RWPE1 (cell line): ENCODE measurements at places on chromosomes 1 and 21.

DNA sequence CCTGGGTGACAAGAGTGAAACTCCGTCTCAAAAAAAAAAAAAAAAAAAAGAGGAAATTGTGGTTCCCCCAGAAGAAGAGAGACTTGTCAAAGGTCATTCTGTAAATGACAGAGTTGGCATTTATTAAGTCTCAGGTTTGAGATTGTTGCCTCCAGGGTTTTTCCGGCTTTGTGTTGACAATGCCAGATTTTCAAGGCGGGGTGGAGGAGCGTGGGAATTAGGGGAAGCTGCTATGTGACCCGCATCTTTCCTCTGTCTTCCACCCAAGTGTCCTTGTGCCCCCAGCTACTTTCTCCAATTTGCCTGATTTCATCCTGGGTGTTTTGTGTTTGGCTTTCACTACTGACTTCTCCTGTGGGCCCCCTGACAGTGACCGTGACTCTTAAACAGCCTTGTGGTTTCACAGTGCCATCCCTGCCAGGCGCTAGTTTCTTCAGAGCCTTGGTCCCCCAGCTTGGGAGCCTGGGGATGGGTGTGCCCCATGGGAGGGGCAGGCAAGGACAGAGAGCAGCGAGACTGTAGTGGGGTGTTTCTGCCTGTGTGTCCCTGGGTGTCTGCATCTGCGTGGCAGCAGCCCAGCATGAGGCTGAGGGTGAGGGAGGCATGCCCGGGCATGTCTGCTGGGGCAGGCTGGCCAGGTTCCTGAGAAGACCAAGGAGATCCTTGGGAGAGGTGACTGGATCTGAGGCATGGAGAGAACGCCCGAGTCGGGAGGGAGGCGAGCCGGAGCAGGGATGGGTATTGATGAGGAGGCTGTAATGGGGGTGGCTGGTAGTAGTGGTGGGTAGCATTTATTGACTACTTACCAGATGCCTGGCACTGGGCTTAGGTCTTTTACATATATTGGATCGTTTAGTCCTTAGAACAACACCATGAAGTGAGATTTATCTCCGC, 46.3 kb downstream of the IER5 start:
- peak; percentile 93 for DNase-seq

DNA sequence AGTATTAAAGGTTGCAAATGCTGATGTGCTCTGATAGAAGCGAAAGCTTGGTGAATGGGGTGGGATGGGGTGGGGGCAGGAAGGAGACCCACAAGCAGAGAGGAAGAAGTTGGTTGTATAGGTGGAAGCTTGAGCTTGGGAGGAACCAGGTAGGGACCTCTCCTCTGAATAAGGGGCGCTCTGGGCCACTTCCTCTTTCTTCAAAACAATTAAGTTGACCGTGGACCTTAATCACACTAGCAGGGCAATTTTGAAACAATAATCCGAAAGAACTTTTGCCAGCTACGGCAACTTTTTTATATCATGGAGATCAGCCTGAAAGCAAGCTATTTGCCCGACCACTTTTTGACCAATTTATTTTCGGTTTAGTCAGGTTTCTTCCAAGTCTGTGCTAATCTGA, 1.9 kb upstream of the DYRK1A start:
- no peak for DNase-seq

DNA sequence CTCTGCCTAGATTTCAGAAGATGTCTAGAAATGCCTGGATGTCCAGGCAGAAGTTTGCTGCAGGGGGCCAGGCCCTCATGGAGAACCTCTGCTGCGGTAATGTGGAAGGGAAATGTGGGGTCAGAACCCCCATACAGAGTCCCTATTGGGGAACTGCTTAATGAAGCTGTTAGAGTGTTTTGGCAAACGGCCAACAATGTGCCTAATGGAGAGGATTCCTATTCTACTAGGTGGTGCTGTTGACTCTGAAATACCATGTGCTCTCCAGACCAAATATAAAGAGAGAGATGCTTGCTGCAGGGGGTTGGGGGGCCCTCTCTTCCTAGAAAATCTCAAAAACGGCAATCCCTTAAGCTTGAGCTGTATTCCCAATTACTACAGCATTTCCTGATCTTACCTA, 57.1 kb upstream of the DR1 start:
- DNase-seq = no peak

DNA sequence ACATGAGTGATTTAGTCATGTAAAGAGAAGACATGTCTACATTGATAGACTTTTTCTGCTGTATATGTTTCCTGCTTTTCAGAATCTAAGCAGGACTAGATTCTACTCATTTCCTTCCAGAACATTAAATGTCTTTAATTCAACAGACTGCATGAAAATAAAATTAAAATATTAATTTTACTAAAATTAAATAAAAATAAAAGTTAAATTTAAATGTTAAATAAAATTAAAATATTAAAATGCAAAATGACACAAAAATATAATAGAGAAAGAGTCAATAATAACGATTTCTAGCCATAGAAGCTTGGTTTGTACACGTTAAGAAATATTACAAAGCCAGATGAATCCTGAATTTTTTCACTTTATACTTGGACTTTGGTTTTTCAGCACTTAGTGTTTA, 552.8 kb upstream of the NR5A2 start:
- DNase-seq = no peak

GRCh38 chr1:234885601-234886000, 243.0 kb downstream of the TOMM20 start:
- no peak for DNase-seq

DNA sequence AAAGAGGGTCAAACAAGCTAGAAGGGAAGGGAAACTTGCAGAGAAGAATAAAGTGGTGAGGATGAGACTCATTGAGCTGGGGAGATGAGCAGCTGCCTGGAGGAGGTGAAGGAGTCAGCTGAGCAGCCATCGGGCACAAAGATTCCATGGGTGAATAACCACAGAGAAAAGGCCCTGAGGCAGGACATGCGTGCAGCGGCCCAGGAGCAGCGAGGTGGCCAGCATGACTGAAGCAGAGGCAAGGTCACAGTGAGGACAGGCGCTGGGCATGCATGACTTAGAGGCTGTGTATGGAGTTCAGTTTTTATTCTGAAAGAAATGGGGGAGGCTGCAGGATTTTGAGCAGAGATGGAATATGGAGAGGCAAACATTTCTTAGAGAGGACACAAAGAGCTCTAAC, 24.9 kb downstream of the OLFML2B start:
- DNase-seq = no peak

DNA sequence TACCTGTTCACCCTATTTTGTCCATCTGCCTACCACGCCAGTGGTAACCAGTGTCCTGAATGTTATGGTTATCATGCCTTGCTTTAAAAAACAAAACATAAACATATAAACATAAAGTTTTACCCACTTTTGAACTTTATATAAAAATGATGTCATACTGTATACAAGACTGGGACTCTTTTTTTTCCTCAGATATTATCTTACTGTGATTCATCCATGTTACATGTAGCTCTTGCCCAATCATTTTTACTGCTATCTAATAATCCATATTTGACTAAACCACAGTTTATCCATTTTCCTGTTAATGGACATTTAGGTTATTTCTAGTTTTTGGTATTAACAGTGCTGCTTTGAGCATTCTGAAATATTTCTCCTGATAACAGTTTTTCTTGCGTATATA, 78.8 kb downstream of the GPR161 start:
- no peak for DNase-seq

DNA sequence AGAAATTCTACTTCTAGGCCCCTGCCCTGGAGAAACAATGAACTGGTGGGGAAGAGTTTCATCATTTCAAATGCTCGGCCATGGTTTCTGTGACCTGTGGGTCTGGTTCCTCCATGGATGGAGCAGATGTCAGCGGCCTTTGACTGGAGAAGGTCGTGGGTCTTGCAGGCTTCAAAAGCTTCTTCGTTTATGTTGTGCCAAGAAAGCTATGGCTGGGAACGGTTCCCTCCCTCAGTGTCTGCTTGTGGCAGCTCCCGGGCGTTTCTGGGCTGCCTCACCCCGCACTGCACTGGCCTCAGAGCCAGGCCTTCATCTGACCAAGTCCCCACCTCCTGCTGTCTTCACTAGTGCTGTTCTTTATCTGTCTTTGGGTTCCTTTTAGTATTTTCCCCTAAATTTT, 46.4 kb upstream of the POFUT2 start:
- DNase-seq = no peak

DNA sequence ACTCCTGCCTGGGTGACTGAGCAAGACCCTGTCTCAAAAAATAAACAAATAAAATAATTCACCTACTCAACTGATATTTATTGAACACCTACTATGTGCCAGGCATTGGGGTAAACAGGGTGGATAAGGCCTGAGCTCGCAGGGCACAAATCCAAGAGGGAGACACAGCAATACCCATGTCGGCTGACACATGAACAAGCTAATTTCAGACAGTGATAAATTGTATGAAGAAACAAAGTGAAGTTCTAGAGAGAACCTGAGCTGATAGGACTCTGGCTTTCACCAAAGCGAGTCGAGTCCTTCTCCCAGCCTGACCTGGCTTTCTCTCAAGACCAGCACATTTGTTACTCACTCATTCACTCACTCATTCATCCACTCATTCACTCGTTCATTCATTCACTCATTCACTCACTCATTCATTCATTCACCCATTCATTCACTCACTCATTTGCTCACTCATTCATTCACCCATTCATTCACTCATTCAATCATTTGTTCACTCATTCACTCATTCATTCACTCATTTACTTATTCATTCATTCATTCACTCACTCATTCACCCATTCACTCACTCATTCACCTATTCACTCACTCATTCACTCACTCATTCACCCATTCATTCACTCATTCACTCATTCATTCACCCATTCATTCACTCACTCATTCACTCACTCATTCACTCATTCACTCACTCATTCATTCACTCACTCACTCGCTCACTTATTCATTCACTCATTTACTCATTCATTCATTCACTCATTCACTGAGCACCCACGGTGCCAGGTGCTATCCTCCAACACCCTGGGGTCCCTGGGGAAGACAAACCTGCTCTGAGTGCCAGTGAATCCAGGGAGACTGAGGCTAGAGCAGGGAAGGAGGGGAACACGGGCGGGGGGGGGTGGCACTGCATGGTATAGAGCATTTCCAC, 37.4 kb upstream of the CASZ1 start:
- DNase-seq = no peak

GRCh38 chr1:165187031-165188009, 169.2 kb downstream of the LMX1A start:
- no peak for DNase-seq
